ENCODE measurements at places on chromosomes 11 and 22.

DNA sequence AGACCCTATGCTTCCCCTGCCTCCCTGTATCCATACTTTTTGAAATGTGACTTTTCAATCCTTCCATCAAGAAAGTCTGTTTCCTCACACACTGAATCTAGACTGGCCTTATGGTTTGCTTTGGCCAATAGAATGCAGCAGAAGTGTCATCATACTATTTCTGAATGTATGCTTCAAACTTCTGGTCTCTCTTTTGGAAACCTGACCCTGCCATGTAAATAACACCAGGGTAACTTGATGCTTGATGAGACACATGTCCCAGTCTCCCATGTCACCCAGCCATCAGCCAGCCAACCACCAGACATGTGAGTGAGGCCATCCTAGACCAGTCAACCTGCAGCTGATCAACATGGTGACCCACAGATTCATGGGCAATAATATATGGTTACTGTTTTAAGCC is 29.7 kb upstream of the CAVIN3 start:
- DNase-seq, result no peak

GRCh38 chr11:64007629-64008282 is 21.5 kb downstream of the OTUB1 start:
- no peak for DNase-seq

DNA sequence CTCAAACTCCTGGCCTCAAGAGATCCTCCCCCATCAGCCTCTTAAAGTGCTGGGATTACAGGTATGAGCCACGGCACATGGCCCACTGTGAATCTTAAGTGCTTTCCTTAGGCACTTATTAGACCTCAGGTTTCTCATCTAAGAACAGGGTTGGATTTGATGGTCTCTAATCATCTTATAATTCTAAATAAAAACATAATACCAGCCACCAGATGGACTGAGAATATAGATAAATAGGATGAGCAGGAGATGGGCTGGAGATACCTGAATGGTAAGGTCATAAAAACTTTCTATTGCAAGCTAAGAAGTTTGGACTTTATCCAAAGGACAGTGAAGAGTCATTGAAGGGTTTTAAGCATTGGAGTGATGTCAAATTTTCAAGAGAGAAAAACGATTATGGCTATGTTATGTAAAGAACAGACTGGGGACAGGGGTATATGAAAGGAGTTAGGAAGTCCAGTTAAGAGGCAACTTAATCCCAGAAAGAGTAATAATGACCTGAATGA is 85.2 kb downstream of the RELT start:
- DNase-seq, result no peak

- no peak for DNase-seq
Measured at GRCh38 chr11:106482917-106483785, 405.7 kb downstream of the AASDHPPT start.

DNA sequence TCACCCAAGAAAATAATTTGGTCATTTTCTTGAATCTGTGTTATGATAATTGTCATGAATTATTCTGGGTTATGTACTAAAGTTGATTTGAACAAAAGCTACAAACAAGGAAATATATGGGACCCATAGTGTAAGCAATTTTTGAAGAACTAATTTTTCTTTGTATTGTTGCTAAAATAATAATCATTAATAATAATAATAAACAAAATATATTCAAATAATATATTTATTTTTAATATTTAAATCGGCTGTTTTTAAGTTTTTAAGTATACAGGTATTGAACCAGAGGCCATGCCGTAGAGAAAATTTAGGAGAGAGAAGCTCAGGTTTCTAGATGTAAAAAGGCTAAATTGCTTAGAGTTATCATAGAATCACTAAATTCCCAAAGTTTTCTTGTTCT is 747.3 kb downstream of the LUZP2 start:
- DNase-seq, result no peak

DNA sequence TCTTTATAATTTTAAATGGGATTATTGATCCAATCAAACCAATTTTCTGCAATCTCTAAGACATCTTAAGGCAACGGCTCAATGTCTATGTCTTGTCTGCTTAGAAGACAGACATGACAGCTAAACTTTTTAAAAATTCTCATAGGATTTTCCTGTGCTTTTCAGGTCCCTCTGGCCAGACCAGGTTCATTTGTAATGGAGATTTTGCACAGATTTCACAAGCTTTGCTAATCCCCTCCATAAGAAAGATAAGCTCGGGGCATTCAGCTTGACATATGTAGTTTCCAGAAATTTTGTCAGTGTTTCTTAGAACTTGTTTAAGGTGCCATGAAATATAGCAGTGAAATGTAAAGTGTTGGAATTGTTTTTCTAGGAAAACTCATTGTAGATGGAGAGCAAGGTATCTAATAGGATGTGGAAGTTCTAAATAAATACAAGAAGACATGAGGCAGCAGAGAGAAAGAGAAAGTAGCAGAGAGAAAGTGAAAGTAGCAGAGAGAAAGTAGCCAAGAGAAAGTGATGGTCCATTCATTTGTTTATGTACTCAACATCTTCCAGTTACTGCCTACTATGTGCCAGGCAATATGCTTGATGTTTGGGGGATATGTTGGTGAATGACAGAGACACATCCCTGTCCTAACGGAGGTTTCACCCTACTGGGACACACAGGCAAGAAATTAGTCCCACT is 219.1 kb upstream of the ARHGAP42 start:
- DNase-seq, result no peak

GRCh38 chr11:45005106-45005505 is 54.4 kb upstream of the TP53I11 start:
- DNase-seq, result no peak

- no peak for DNase-seq
Measured at GRCh38 chr22:46593211-46593681, 26.9 kb upstream of the GRAMD4 start.

GRCh38 chr11:122305426-122306320 is 189.7 kb upstream of the BLID start:
- no peak for DNase-seq

GRCh38 chr11:26943636-26944035 is 50.3 kb upstream of the FIBIN start:
- DNase-seq, result no peak

- no peak for DNase-seq
Measured at GRCh38 chr11:26231252-26231661, 100.7 kb upstream of the ANO3 start.

GRCh38 chr11:77039491-77040400 is 5.5 kb downstream of the B3GNT6 start:
- no peak for DNase-seq

DNA sequence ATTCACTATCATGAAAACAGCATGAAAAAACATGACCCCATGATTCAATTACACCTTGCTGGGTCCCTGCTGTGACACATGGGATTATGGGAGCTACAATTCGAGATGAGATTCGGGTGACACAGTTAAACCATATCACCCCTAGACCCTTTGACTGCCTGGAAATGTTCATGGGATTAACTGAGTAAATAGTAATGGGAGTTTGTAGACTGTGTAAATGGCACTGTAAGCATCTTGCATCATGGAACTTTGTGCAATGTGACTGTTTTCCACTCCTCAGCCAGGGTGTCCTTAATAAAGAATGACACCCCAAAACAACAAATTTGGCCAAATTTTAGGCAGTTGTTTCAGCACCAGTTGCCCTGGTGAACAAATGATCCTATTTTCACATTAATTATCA is 7.9 kb upstream of the SLC22A25 start:
- no peak for DNase-seq

- DNase-seq, result no peak
Measured at GRCh38 chr11:47688111-47688510, 27.1 kb downstream of the AGBL2 start.

- no peak for DNase-seq
Measured at GRCh38 chr11:20274031-20274430, 89.5 kb upstream of the HTATIP2 start.

DNA sequence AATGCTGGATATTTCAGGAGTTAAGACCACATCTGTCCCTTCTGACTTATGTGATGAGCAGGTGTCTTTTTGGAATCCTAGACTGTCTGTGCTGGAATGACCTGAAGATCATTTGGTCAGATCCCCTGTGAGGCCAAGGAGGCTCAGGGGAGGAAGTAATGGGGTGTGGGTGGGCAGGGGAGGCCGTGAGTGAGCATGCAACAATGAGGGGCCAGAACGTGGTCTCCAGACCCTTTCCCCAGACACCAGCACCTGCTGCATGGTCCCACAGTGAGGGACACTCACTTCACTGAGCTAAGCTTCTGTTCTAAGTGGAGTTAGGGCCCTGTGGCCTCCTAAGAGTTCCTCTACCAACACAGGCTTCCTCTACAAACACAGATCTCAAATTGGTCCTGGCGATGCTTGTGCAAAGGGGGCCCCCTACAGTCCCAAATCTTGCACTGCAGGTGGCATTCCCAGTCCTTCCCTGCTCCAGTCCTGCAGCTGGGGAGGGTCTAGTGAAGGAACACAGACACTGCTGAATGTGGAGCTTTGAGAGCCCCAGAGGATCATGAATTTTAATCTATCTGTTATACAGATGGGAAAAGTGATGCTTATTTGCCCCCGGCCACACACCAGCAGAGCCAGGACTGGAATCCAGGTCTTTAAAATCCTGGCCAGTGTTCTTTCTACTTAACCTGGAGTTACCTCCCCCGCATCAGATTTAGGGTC is 7.4 kb downstream of the USP2 start:
- no peak for DNase-seq

- no peak for DNase-seq
Measured at GRCh38 chr22:46362203-46362933, 26.9 kb downstream of the TRMU start.

DNA sequence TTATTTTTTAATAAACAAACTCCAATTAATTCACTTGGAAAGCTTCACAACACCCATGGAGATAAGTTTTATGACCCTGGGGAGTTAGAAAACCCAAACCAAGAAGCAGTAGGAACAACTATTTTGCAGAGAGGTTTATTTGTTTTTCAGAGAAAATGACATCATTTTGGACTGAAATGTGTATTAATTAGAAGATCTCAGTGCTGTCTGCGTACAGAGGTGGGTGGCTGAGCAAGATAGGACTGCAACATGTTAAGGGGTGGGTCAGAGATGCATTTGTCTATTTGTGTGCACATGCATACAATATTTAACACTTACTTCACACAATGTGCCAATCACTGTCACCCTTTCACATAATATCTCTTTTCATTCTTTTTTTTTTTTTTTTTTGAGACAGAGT is 1.1 kb downstream of the SCGB1A1 start:
- no peak for DNase-seq

- DNase-seq, result peak; percentile 16
Measured at GRCh38 chr22:21587803-21588611, 20.5 kb downstream of the UBE2L3 start.

GRCh38 chr11:115276799-115277198 is 227.4 kb downstream of the CADM1 start:
- DNase-seq, result no peak

DNA sequence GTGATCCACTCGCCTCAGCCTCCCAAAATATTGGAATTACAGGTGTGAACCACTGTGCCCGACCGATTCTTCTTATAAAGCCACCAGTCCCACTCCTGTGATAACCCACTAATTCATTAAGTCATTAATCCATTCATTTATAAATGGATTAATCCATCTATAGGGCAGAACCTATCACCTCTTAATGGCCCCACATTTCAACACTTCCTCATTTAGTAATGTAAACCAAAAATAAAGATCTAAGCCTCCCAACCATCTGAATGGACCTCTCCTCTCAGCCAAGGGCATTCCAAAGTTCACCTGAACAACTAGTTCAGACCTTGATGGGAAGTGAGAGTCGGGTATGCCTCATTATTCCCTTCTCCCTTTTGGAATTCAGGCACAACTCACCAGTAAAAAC is 9.9 kb upstream of the MRPL11 start:
- DNase-seq, result no peak

DNA sequence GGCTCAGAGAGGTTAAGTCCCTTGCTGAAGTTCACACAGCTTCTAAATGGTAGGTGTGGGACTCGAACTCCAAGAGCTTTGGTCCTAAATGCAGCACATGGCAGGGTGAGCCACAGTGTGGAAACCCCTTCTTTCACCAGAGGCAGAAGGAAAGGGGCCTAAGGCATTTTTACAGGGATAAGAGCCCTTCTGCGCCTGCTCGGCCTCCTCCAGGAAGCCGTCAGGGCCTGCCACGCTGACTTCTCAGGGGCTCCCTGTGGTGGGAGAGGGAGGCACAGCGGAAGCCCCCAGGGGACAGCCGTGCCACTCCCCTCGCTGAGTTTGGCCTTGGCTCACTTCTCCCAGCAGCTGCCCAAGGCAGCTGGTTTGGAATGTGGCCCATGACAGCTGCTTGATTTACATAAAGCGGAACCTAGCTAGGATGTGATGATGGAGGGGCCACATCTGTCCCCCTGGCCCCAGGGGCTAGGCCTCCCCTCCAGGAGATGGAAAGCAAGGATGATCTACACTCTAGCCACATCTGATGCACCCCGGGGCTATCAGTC is 35.4 kb downstream of the CD82 start:
- DNase-seq, result no peak

GRCh38 chr11:25615069-25615468 is 716.9 kb upstream of the ANO3 start:
- DNase-seq, result no peak

- no peak for DNase-seq
Measured at GRCh38 chr11:9899676-9900075, 235.8 kb downstream of the SWAP70 start.

DNA sequence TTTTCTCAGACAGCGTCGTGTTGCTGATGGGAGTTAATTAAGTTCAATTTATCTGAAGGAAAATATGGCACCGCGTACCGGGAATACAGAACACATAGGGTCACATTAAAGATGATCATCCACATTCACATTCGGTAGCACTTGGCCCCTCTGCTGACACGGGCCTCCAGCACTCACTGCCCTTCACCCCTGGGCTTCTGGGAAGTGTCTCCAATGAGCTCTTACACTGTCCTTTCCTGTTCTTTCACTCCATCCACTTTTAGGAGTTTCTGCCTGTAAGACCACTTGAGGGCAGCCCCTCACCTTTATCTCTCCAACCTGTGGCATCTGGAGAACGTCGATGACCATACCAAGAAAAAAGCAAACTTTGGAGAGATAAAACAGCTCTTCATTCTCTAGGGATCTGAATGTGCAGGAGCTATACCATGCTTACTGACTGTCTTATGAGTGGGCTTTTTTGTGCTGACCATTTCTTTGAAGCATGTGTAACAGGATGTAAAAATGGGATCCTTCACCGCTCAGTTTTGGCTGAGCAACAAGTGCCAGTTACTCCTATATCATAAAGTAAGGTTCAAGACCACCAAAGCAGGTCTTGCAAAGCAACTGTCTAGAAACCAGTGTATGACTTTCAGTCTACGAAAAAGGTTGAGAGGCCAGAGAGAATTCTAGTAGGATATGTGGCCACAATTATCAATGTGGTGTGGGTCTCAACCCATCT is 1.1 kb upstream of the SERGEF start:
- DNase-seq, result no peak

- no peak for DNase-seq
Measured at GRCh38 chr11:84720706-84721402, 906.3 kb downstream of the DLG2 start.

- DNase-seq, result no peak
Measured at GRCh38 chr11:748007-748359, 719 bp downstream of the TALDO1 start.

GRCh38 chr22:38300197-38300945 is 16.9 kb downstream of the CSNK1E start:
- no peak for DNase-seq

- no peak for DNase-seq
Measured at GRCh38 chr11:47971501-47971900, 8.9 kb upstream of the PTPRJ start.

- DNase-seq, result no peak
Measured at GRCh38 chr11:75955443-75955842, 140.4 kb downstream of the UVRAG start.
